ENCODE measurements at places on chromosomes 3 and 15.

GRCh38 chr15:92877000-92877399 is 23.1 kb upstream of the CHD2 start:
- DNase-seq, result no peak

GRCh38 chr3:167866331-167866730 is 130.8 kb downstream of the SERPINI1 start:
- DNase-seq, result no peak

DNA sequence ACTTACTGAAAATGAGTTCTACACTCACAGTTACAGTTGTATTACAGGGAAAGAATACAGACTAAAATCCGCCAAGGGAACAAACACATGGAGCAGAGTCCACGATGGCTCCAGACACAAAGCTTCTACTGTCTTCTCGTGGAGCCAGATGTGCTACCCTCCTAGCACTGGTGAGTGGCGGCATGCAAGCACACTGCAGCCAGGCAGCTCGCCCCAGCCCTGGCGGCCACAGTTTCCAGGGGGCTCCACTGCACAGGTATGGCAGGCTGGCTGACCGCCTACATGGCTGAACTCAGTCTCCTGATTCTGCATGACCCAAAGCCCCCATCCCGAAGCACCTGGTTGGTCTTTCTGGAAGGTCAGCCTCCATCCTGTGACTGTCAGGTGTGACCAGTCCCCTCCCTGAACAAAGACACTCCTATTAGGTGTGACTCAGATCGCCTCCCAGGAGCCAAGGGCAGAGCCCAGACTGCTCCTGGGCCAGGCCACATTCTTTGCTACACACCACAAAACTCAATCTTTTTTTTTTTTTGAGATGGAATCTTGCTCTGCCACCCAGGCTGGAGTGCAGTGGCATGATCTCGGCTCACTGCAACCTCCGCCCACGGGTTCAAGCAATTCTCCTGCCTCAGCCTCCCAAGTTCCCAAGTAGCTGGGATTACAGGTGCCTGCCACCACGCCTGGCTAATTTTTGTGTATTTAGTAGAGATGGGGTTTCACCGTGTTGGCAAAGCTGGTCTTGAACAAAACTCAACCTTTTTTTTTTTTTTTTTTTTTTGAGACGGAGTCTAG is 51.5 kb downstream of the CFAP92 start:
- no peak for DNase-seq

GRCh38 chr3:52313774-52314188 is 2.3 kb upstream of the DNAH1 start:
- no peak for DNase-seq

- DNase-seq, result no peak
These were observed 267.3 kb upstream of the SLITRK3 start for GRCh38 chr3:165463531-165463930.

DNA sequence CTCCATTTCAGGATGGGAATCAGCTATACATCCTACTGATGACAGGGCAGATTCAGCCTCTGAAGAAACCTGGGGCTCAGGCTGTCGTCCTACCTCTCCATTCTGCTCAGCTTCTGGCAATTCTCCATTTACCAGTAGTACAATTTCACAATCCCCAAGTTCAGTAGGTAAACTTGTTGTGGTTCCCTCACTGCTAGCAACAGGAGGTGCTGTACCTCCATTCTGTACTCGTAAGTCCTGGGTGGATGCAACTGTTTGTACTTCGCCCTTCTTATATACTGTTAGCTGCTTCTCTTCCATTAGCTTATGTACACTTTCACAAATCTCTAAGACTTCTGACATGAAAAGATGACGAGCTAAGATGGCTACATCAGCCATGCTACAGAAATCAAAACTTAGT is 11.6 kb downstream of the ZBTB11 start:
- DNase-seq, result no peak

DNA sequence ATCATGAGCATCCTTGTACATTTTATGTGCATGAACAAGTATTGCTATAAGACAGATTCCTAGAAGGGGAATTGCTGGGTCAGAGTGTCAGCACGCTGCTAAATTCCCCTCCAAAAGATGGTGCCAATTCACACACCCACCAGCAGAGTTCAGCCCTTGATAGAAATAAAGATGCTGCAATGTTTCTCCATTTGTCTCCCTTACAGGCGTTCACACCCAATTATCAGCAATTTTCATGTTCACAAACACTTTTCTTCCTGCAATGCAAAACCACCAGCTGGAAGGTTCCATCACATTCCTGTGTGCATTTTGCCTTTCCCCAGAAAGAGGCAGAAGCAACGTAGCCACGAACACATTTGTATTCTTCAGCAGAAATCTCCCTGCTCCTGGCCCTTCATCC is 3.3 kb upstream of the TAMM41 start:
- DNase-seq, result no peak

DNA sequence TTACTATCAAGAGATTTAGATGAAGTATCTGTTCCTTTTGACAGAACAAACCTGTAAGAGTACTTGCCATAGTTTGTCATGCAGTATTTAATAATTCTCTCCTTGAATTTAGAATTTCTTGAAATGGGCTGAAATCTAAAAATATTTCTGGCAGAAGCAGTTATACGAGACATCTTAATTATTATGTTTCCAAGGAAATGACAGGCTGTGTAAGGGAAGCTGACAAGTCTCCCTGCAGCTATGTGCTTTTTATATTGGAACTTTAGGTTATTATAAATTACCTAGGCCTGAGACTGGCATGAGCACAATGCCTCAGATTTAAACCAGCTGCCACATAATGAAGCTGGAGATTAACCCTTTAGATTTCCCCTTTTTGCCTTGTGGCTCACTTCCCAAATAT is 365.0 kb upstream of the EPHA6 start:
- no peak for DNase-seq

- no peak for DNase-seq
These were observed 85.7 kb downstream of the MSL2 start for GRCh38 chr3:136110481-136110880.

- DNase-seq, result no peak
These were observed 38.3 kb downstream of the SLC6A6 start for GRCh38 chr3:14440531-14441239.

DNA sequence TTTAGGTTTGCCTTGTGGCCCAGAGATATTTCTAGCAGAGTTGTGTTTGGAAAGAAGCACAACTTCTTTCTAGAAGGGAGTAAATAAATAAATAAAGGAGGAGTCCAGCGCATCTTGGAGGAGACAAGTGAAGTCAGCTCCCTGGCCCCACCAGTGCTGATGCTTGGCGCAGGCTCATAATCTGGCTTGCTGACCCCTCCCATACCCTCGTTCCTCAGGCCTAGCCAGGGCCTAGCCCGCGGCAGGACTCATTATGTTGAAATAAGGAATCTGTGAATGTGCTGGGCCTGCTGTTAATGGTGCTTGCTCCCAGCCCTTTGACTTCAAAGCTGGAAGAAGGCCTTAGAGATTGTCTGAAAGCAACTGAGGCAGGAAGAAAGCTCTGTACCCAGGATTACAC is 3.1 kb downstream of the ZNF710 start:
- DNase-seq, result no peak

DNA sequence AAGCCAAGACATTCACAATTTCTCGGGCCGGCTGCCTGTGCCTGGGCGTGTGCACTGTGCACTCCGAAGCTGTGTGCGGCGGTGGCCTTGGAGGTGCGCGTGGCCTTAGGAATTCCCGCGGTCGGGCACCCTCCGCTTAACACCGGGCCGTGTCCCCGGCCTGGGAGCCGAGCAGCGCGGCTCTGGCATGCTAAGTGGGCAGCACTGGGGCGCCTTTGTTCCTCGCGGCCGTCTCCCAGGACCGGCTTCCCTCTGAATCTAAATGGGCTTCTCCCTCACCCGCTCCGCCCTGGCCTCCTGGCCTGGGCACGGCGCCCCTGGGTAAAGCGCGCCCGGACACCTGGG is 498 bp upstream of the ARNT2 start:
- no peak for DNase-seq

GRCh38 chr3:42438193-42438592 is 27.8 kb upstream of the LYZL4 start:
- DNase-seq, result no peak

GRCh38 chr3:117399311-117400078 is 689.9 kb downstream of the TUSC7 start:
- no peak for DNase-seq

GRCh38 chr15:37931868-37932267 is 2.6 kb upstream of the TMCO5A start:
- DNase-seq, result no peak

- no peak for DNase-seq
These were observed 104.5 kb downstream of the RPLP1 start for GRCh38 chr15:69557020-69557706.

- no peak for DNase-seq
These were observed 468.8 kb downstream of the CNTN4 start for GRCh38 chr3:2567451-2567850.

- DNase-seq, result no peak
These were observed 255.5 kb downstream of the UACA start for GRCh38 chr15:70507772-70508371.

- DNase-seq, result no peak
These were observed 1.6 kb upstream of the PROK2 start for GRCh38 chr3:71786551-71786950.

- no peak for DNase-seq
These were observed 3.9 kb upstream of the BNC1 start for GRCh38 chr15:83288381-83288801.

DNA sequence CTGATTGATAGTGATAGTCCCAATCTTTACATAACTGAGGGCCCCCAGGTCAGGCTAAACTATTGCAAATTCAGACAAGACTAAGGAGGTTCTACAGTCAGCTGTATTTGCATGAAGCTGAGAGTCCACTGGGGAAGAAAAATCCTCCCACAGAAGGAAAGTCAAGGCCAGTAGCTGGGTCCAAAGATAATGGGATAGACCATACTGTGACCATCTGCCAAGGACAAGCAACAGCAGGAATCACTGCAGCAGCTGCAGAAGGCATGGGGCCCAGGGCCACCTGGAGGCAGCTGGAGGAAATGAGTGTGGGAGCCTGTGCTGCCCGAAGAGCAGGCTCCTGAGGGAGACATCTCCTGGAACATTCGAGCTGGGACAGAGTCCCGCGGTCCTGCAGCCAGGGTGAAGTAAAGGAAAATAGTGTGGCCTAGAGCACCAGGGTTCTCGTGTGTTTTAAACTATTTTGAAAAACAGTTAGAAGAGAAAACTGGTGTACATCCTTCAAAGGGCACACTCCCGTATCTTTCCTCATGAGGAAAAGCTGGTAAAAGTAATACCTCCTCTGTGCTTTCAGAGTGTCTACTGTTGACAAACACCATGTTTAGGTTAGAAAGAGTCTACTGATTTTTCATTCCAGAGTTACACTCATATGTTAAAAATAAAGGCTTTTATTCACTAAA is 13.2 kb upstream of the TMEM212 start:
- DNase-seq, result no peak

- DNase-seq, result no peak
These were observed 292.8 kb downstream of the BCHE start for GRCh38 chr3:165544432-165544831.

DNA sequence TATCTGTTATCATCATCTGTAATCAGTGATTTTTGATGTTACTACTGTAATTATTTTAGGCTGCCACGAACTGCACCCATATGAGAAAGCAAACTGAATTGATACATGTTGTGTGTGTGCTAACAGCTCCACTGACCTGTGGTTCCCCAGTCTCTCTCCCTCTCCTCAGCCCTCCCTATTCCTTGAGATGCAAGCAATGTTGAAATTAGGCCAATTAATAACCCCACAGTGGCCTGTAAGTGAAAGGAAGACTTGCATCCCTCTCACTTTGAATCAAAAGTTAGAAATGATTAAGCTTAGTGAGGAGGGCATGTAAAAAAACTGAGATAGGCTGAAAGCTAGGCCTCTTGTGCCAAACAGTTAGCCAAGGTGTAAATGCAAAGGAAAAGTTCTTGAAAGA is 218.6 kb upstream of the LRRFIP2 start:
- DNase-seq, result no peak

- DNase-seq, result no peak
These were observed 21.7 kb upstream of the UBL7 start for GRCh38 chr15:74482661-74483060.

GRCh38 chr3:59502806-59503205 is 453.0 kb upstream of the CFAP20DC start:
- no peak for DNase-seq

- DNase-seq, result no peak
These were observed 3.3 kb downstream of the PIK3R4 start for GRCh38 chr3:130743354-130743753.

GRCh38 chr3:147943265-147943945 is 534.2 kb downstream of the ZIC1 start:
- no peak for DNase-seq

- DNase-seq, result no peak
These were observed 382.3 kb upstream of the SEMA6D start for GRCh38 chr15:47334805-47335535.

DNA sequence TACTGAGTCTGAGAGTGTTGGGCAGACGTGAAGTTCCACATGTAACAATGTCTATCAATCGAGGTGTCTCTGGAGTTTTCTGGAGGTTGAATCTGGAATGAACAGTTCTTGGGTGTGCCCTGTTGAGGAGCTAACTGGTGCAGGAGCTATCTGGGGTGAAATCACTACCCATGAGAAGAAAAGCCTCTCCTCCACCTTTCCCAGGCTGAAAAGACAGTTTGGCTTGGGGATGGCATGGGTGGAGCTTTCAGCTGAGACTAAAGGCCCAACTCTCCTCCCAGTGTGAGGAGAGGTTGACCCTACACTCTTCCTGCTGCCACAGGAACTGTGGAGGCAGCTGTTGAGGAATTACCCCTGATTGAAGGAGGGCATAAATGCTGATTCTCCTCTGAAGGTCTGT is 54.4 kb upstream of the LRRFIP2 start:
- no peak for DNase-seq

GRCh38 chr3:52827866-52828376 is 2.6 kb downstream of the ITIH4 start:
- no peak for DNase-seq

- DNase-seq, result no peak
These were observed 16.6 kb upstream of the KY start for GRCh38 chr3:134667406-134667805.

GRCh38 chr3:179324270-179324754 is 1.5 kb downstream of the ZNF639 start:
- no peak for DNase-seq

DNA sequence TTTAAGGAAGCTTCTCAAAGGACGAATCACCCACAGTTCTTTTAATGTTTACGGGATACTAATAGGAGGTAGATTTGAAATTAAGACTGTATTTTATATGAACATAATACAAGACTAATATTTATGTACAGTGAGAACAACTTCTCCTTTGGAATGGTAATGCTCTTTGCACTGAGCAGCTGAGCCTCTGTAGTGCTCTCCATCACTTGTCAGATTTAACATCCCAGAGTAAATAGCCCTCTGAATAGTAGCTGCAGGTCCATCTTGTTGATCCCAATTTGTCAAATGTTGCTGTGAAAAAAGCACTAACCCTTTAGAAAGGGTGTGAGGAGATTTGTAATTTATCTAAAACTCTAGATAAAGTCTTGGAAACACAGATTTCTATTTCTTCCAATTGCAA is 351.4 kb upstream of the KCNMB2 start:
- no peak for DNase-seq

GRCh38 chr3:194738254-194739093 is 52.8 kb downstream of the FAM43A start:
- no peak for DNase-seq

GRCh38 chr15:68442041-68442440 is 10.1 kb upstream of the ITGA11 start:
- no peak for DNase-seq

Measured in activated naive CD8-positive, alpha-beta T cell treated with anti-CD3 and anti-CD28 coated beads, Interleukin-2, amount 10 ng/mL, durations not matched to agents 7 days and 5 days (primary cell).